H1 (cell line): ENCODE measurements at places on chromosomes 5 and 9. TPM values are rescaled to one million over a fixed set of nuclear protein-coding genes. Genes with fewer than 3 reads are reported as not detected.

- no peak overlapping the region for H3K4me3 ChIP-seq
- H3K27me3 ChIP-seq: peaks cover 2% of the 10 kb centered on the region; the same call in 1 of the 2 replicates
- no peaks in the 10 kb centered on the region for H3K36me3 ChIP-seq
- H3K4me1 ChIP-seq: peaks cover 5% of the 10 kb centered on the region
Observed at GRCh38 chr5:139872052-139872766, 76.6 kb downstream of the PSD2 start.

DNA sequence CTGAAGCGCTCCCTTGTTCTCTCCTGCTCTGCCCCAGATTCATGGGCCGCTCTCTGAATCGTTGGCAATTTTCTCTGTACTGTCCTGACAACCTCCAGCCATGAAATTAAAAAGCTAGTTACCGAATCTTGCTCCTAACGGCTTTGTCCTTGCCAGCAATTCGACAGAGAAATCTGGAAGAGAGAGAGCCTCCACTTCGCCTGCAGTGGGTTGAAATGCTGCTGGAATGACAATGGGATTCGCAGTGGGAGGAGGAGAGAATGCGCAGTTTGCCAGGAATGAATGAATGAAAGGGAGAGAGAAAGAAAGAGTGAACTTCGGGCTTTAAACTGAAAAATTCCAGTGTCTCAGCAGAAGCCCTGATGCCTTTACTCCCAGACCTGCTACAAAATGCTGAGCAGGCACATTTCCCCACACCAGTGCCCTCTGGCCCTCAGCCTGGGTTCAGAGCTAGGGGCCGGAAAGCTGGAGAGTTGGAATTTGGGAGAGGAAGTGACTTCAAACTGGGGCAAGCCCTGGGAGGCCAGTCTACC lies 11.5 kb upstream of the BOD1 start:
- H3K36me3 ChIP-seq: no peaks in the 10 kb centered on the region
- peak; percentile 58 for DNase-seq
- H3K4me3 ChIP-seq: peak overlapping the region; percentile 5; the same call in 1 of the 2 replicates

- H3K27me3 ChIP-seq: no peaks in the 10 kb centered on the region
- no peaks in the 10 kb centered on the region for H3K4me1 ChIP-seq
- H3K4me3 ChIP-seq: no peak overlapping the region
- DNase-seq: no peak
- no peaks in the 10 kb centered on the region for H3K36me3 ChIP-seq
Observed at GRCh38 chr9:15909297-15909696, 356.5 kb downstream of the CCDC171 start.

Gene TIGD6
- total RNA-seq: 1.2 and 1.3 TPM in 2 replicates

- DNase-seq: no peak
- no peak overlapping the region for H3K27ac ChIP-seq
- no peaks in the 10 kb centered on the region for H3K36me3 ChIP-seq
- H3K4me3 ChIP-seq: no peak overlapping the region
- H3K4me1 ChIP-seq: no peaks in the 10 kb centered on the region
Observed at GRCh38 chr9:95029288-95029687, 288.2 kb downstream of the FANCC start.

DNA sequence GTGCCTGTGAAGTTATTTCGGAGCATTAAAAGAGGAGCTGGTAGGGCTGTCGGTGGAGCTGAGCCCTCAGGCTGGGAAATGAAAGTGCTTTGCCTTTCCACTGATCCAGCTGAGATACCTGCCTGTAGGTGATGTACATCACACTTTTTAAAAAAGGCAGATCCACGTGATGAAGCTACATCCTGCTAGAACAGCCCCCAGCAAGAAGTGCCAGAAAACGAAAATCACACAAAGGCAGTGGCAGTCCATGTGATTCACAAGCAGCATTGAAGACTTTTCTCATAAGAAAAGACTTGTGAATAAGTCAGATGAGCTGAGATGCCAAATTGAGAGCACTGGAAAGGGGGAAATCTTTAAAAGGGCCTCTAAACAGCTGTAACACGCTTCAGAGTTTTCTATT lies 765.1 kb downstream of the PTPRD start:
- H3K36me3 ChIP-seq: no peaks in the 10 kb centered on the region
- H3K27me3 ChIP-seq: no peaks in the 10 kb centered on the region
- H3K4me3 ChIP-seq: no peak overlapping the region
- H3K4me1 ChIP-seq: no peaks in the 10 kb centered on the region
- no peak overlapping the region for H3K27ac ChIP-seq

DNA sequence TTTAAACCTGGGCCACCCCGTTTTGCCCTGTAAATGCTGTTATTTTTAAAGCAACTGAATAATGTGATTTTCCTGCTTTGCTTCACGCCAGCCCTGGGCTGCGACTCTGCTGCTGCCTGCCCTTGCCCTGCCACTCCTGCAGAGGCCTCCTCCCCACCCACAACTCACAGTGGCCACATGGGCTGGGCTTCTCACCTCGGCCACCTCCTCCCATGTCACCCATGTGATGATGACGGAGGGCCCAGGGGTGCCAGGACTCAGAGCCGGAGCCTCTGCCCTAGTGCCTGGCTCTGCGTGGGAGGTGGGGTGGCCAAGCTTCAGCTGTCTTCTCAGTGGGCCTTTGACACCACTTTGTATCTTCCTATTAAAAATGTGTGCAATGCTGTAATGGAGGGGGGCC lies 48.1 kb upstream of the NKD2 start:
- no peaks in the 10 kb centered on the region for H3K36me3 ChIP-seq
- no peak for DNase-seq
- no peaks in the 10 kb centered on the region for H3K27me3 ChIP-seq
- H3K27ac ChIP-seq: no peak overlapping the region

DNA sequence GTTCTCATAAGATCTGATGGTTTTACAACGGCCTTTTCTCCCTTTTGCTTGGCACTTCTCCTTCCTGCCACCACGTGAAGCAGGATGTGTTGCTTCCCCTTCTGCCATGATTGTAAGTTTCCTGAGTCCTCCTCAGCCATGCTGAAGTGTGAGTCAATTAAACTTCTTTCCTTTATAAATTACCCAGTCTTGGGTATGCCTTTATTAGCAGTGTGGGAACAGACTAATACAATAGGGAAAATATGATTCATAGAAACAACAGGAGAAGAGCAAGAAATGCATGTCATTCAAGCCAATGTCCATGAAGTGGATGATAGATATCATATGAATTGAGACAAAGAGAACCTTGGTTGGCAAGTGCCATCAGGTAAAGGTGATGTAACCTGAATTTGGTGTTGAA lies 128.3 kb upstream of the HAPLN1 start:
- no peak overlapping the region for H3K27ac ChIP-seq
- H3K4me3 ChIP-seq: no peak overlapping the region
- no peak for DNase-seq
- no peaks in the 10 kb centered on the region for H3K36me3 ChIP-seq
- H3K27me3 ChIP-seq: no peaks in the 10 kb centered on the region

DNA sequence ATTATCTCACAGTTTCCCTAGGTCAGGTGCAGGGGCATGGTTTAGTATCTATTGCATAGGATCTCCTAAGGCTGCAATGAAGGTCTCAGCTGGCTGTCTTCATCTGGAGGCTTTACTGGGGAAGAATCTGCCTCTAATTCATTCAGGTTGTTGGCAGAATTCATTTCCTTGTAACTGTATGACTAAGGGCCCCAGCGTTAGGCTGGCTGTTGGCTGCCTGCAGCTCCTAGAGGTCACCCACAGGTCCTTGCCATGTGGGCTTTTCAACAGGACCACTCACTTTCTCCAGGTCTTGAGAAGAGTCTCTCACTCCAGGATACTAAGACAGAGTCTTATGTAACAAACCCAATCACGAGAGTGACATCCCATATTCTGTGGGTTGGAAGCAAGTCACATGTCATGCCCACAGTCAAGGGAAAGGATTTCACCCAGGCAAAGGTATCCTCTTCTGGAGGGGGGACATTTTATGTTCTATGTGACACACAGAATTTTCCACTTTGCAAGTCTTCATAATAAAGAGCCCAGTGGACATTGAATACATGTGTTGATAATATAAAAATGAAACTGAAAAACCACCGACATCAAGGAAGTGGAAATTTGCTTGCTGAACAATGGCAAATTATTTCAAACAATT lies 38.2 kb downstream of the HMHB1 start:
- H3K4me1 ChIP-seq: no peaks in the 10 kb centered on the region
- H3K4me3 ChIP-seq: no peak overlapping the region
- H3K27me3 ChIP-seq: no peaks in the 10 kb centered on the region
- no peaks in the 10 kb centered on the region for H3K36me3 ChIP-seq
- DNase-seq: no peak

DNA sequence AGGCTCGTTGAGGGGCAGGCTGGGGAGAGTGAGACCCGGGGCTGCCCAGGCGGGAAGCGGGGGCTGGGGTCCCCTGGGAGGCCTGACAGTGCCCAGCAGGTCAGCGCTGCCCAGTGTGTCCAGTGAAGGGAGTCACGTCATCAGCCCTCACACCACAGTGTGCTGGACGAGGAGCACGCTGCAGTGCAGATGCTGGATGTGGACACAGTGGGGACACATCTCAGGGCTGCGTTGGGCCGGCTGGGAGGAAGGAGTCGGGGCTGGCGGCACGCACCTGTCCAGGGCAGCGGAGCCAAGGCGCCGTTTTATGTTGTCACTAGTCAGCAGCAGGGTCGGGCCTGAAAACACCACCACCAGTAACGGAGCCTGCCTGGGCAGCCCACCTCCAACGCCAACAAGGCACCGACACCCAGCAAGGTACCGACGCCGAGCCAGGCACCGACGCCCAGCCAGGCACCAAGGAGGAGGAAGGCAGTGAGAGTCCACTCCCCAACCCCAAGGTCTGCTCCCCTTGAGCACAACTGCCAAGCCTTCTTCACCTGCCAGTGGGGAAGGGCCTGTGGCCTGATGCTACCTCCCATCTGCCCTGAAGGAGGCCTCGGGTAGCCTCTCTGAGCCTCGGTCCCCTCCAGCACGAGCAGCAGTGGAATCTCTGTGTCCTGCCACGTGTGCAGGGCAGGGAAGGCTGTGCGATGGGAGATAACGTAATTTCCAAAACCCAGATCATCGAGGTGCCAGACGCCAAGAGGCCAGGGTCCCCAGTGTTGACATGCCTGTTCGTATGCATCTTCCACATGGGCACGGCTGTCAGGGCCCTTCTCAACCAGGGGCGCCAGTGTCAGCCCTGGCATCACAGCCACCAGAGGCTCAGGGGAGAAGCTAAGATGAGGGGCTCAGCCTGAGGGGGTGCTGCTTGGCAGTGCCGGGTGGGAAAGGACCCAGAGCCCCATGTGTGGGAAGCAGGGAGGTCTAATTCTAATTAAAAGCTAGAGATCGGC lies 21.9 kb upstream of the NSMF start:
- H3K36me3 ChIP-seq: no peaks in the 10 kb centered on the region
- no peaks in the 10 kb centered on the region for H3K27me3 ChIP-seq
- no peak overlapping the region for H3K4me3 ChIP-seq

DNA sequence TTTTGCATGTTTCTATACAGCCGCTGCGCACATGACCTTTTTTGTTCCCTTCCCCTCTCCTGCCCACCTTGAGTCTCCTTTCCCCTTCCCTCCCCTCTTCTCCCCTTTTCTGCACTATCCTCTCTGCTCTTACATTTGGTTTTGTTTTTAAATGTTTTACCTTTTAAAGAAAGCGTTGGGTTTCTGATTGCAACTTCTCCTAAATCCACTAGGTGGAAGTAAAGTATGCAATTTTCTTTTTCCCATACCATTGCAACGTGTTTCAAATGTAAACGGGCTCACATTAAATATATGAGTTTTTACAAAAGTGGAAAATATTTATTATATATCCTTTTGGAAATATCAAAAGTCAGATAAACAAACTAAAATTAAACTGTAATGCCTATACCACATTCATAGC lies 500.9 kb downstream of the DIRAS2 start:
- no peaks in the 10 kb centered on the region for H3K27me3 ChIP-seq
- no peak overlapping the region for H3K4me3 ChIP-seq
- H3K27ac ChIP-seq: no peak overlapping the region
- no peaks in the 10 kb centered on the region for H3K36me3 ChIP-seq

Gene ADAMTS16
- 14.6 and 16.0 TPM in 2 replicates for total RNA-seq

GRCh38 chr5:59582746-59583145 lies 310.8 kb downstream of the PDE4D start:
- H3K36me3 ChIP-seq: no peaks in the 10 kb centered on the region
- no peak overlapping the region for H3K4me3 ChIP-seq
- H3K27ac ChIP-seq: no peak overlapping the region
- H3K27me3 ChIP-seq: no peaks in the 10 kb centered on the region
- DNase-seq: no peak

Gene WHRN
- total RNA-seq: 7.4 and 7.7 TPM in 2 replicates

- H3K36me3 ChIP-seq: no peaks in the 10 kb centered on the region
- H3K27ac ChIP-seq: no peak overlapping the region
- H3K27me3 ChIP-seq: no peaks in the 10 kb centered on the region
- no peak overlapping the region for H3K4me3 ChIP-seq
Observed at GRCh38 chr9:37620396-37620795, 28.0 kb upstream of the TOMM5 start.

Gene TNFSF8
- total RNA-seq: not detected in 2 replicates

GRCh38 chr5:142758062-142758795 lies 11.9 kb upstream of the ARHGAP26 start:
- H3K27me3 ChIP-seq: no peaks in the 10 kb centered on the region
- H3K27ac ChIP-seq: no peak overlapping the region
- no peaks in the 10 kb centered on the region; the same call in 1 of the 2 replicates for H3K4me1 ChIP-seq
- H3K36me3 ChIP-seq: no peaks in the 10 kb centered on the region
- no peak overlapping the region for H3K4me3 ChIP-seq

DNA sequence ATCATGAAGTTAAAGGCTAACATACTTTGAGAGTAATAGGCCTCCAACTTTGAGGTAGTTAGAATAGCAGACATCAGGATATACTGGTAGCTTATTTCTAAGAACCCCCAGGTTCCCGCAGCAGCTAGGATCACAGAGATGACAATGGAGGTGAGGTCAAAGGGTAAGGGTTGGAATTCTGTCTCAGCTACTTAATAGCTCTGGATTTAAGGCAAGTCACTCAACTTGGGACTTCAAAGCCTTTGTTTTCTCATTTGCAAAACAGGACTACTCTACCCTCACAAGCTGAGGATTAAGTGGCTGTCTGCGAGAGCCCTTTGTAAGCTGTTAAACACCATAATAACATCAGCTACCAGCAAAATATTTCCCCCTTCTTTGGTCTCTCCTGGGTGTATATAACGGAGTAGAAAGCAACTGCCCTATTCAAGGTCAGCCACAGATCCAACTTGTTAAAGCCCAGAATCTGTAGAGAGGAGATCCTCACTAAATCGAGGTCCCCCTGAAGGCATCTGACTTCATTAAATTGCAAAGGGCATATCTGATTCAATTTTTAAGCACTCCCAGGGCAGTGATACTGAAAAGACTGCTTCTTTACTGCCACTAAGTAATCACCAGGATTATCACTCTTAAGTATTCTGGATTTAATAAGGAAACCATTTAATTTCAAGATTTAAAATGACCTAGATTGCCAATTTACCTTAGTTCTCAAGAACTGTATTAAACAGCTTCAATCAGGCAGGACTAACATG lies 104.7 kb downstream of the DCP2 start:
- no peak for DNase-seq
- no peaks in the 10 kb centered on the region for H3K4me1 ChIP-seq
- no peaks in the 10 kb centered on the region; the same call in 1 of the 2 replicates for H3K27me3 ChIP-seq
- no peaks in the 10 kb centered on the region for H3K36me3 ChIP-seq
